Lung (tissue), 17 donors: ENCODE measurements at places on chromosomes 5 and 9. TPM values are rescaled to one million over a fixed set of nuclear protein-coding genes. Genes with fewer than 3 reads are reported as not detected.

- H3K4me1 ChIP-seq, result no peaks in the 10 kb centered on the region
- H3K36me3 ChIP-seq, result peaks cover 43% of the 10 kb centered on the region
Observed at GRCh38 chr5:132759114-132760048, 12.2 kb downstream of the CCNI2 start.

DNA sequence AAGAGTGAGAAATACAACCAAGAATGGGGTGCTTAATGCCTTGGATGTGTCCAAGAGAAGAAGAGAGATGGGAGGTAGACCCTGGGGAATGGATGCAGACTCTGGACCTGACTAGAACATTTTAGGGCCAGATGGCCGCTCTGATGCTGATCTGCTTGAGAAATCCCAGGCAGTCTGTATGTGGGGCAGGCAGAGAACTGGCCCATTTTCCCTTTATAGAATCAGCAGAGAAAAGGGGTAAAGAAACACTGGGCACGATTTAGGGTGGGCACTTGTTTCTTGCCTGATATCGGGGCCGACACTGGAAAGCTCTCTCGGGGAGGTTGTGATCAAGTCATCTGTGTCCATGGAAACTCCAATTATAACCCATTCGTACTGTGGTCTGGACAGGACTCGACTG, 118.5 kb upstream of the FSTL4 start:
- H3K4me1 ChIP-seq, result no peaks in the 10 kb centered on the region
- H3K27ac ChIP-seq, result no peak overlapping the region
- H3K36me3 ChIP-seq, result no peaks in the 10 kb centered on the region
- no peak for DNase-seq

The PITX1 gene
- polyA plus RNA-seq, result 1.3 TPM

The NEURL1B gene
- 5.1 TPM for polyA plus RNA-seq

GRCh38 chr9:79240774-79241173, 331.0 kb upstream of the TLE4 start:
- H3K27ac ChIP-seq, result no peak overlapping the region
- no peak overlapping the region for H3K4me3 ChIP-seq
- no peak for DNase-seq

- H3K36me3 ChIP-seq, result no peaks in the 10 kb centered on the region
- no peaks in the 10 kb centered on the region for H3K4me1 ChIP-seq
- H3K27me3 ChIP-seq, result no peaks in the 10 kb centered on the region
- H3K4me3 ChIP-seq, result no peak overlapping the region
- no peak for DNase-seq
Observed at GRCh38 chr9:91143642-91144041, 218.1 kb downstream of the AUH start.

DNA sequence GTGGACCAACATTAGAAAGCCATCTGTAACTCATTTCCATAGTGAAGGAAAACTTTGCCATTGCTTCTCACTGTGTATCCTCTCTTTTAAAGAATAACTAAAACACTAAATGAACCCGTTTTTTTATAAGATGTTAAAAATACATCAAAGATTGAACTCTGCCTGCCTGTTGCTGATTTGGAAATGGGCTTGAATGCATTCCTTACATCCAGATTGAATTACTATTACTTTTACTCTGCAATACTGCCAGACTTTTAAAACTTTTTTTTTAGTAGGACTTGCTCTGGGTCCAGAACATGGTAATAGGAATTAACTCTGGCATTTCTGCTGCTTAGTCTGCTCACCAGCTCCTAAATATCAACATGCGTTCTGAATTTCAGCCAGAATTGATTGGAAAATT, 176.8 kb upstream of the PAPPA start:
- H3K36me3 ChIP-seq, result no peaks in the 10 kb centered on the region
- no peak overlapping the region for H3K4me3 ChIP-seq
- H3K27me3 ChIP-seq, result no peaks in the 10 kb centered on the region
- peaks cover 3% of the 10 kb centered on the region for H3K4me1 ChIP-seq
- DNase-seq, result no peak

DNA sequence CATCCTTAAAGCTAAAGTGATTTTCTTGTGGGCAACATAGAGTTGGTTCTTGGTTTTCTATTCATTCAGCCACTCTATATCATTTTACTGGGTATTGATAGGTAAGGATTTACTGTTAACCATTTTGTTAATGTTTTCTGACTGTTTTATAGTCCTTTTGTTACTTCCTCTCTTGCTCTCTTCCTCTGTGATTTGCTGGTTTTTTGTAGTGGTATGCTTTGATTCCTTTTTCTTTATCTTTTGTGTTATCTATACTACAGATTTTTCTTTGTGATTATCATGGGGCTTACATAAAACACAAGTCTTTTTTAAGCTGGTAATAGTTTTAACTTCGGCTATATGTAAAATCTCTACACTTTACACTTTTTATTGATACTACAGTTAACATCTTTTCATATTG, 43.3 kb downstream of the CREBRF start:
- H3K36me3 ChIP-seq, result peaks cover 1% of the 10 kb centered on the region
- no peaks in the 10 kb centered on the region for H3K27me3 ChIP-seq
- DNase-seq, result no peak

The LCN1 gene
- polyA plus RNA-seq, result not detected

GRCh38 chr5:65668696-65669095, 43.9 kb downstream of the SHLD3 start:
- H3K4me3 ChIP-seq, result no peak overlapping the region
- H3K27me3 ChIP-seq, result no peaks in the 10 kb centered on the region
- no peak overlapping the region for H3K27ac ChIP-seq
- no peak for DNase-seq
- no peaks in the 10 kb centered on the region for H3K4me1 ChIP-seq
